ENCODE measurements at places on chromosomes 2 and 18.

DNA sequence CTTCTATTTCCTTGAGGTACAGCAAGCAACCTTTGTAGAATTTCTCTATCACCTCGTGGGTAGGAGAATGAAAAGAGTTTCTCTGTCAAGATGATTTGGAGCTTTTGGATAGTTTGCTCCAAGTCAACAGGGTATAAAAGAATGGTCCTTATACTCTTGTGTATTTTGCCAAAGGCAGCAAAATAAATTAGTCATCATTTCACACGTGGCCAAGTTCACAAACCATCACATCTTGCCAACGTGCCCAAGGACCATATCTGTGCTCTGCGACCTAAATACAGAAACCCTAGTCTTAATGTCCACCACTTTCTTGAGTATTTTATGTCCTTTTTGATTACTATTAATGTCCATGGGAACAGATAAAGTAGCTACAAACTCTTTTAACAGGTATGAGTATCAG lies 262.9 kb downstream of the AFF3 start:
- no peak for DNase-seq

GRCh38 chr18:68472701-68473295 lies 242.1 kb downstream of the TMX3 start:
- DNase-seq: no peak

- DNase-seq: no peak
These were observed 84.8 kb downstream of the ACTR3 start for GRCh38 chr2:113974727-113975126.

GRCh38 chr2:217943446-217944321 lies 59.1 kb downstream of the TNS1 start:
- no peak for DNase-seq

- DNase-seq: no peak
These were observed 19.1 kb upstream of the TRIB2 start for GRCh38 chr2:12697617-12698016.

DNA sequence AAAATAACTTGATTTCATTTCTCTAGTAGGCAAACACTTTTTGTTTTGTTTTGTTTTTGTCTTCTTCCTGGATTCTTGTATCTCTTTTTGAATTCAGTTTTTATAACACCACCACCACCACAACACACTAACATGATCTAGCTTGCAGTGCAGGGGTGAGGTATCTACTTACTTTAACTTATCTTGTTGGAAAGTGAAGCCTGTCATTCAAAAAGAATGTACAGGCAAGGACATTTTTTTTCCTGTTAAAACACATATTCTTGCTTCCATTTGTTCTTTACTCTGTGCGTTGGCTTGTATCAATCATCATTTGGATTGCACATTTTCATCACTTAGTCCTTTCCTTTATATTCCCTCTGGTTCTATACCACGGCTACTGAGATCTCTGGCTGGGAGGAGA lies 824.2 kb downstream of the PLCL1 start:
- DNase-seq: no peak

DNA sequence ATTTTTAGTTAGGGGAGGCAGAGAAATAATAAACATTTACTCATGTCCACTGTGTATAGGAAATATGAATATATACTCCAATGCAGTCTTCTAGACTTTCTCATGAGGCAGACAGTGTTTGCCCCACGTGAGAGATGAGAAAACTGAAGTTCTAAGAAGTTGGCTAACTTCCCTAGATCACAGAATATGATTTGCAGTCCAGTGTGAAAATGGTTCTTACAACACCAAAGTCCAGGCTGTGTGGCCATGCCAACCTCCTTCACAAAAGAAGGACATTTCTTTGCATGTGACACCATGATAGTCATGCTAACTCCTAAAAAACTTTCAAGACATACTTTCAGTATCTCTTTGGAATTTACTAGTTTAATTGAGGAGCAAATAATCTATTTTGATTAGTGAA lies 143.7 kb downstream of the IRS1 start:
- no peak for DNase-seq

DNA sequence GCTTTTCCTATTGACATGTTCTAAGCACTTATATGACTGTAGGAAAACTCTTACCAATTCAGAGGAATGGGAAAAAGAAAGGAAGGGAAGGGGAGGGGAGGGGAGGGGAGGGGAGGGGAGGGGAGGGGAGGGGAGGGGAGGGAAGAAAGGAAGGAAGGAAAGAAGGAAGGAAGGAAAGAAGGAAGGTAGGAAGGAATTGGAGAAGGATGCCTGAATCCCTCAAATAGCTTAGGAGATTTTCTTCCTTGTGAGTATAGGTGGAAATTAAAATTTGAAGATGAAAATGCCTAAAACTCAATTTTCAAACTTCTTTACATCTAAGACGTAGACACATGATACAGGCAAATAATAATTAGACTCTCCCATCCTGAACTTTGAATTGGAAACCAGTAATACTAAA lies 463.1 kb downstream of the SATB2 start:
- no peak for DNase-seq

DNA sequence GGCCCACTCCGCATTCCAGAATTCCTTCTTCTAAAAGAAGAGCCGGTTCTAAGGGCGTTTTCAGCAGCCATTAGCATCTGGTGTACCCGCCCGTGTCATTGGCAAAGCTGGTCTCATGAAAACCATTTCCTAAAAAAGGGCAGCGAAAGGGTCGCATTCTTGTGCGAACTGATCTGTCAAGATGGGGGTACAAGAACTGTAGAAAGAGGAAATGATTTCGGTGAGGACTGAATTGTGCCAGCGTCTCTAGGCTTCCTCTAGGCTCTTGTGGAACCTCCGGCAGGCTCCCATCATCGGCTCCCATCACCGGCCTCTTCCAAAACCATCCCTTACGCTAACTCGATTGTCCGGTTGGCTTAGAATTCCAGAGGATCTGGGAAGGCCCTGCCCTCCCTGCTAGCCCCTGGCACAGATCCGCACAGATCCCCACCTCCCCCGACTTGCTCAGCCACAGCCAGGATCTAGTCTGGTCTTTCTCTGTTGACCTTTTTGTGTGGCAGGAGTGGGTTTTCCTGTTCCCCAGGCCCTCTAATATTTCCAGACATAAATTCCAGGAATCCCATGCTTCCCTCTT lies 1.3 kb downstream of the RAB31 start:
- DNase-seq: no peak

- DNase-seq: no peak
These were observed 40.2 kb downstream of the PIKFYVE start for GRCh38 chr2:208306291-208306690.

DNA sequence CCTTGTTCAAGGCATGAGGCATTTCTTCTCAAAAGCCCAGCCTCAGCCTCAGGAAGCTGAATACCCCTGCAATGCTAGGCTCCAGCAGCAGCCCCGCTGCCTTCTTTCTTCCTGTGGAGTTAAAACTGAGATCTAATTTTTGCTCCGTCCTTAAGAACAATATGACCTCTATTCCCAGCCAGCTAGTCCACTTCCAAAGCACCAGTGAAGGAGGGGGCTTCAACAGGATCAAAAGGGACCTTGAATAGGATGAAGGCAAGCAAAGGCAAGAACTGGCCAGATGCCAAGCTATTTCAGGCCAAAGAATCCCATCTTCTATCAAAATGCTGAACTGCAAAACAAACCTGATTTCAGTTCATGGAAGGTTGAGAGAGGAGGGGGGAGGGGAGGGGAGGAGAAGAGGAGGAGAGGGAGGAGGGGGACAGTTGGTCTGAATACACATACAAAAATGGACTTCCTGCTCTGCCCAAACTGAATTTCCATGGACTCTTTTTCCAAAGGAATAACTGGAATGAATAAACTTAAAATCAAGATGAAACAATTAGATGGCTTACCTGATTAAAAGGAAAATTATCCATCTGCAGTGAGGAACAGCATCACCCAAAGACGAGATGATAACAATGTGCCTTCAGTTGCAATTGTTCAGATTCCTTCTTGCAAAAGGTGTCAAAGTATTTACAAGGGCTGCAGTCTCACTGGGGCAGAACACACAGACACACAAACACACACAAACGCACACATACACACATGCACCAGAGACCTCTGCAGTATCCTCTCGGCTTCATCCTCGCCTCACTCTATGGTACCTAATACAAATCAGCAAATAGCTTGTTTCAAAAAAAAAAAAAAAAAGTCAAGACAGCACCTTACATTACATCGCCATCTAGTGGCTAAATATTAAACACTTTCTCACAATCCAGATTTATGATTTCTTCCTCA lies at the start of gene SCN1A:
TSS of gene SCN1A (minus strand) at position 804 of the 939 bp plus-strand sequence. CDS start 54,399 bp downstream, outside the sequence.
- DNase-seq: no peak

- DNase-seq: no peak
These were observed 418.4 kb upstream of the TRIB2 start for GRCh38 chr2:12298352-12298751.

- DNase-seq: no peak
These were observed 929.0 kb upstream of the NRXN1 start for GRCh38 chr2:51960841-51961335.

DNA sequence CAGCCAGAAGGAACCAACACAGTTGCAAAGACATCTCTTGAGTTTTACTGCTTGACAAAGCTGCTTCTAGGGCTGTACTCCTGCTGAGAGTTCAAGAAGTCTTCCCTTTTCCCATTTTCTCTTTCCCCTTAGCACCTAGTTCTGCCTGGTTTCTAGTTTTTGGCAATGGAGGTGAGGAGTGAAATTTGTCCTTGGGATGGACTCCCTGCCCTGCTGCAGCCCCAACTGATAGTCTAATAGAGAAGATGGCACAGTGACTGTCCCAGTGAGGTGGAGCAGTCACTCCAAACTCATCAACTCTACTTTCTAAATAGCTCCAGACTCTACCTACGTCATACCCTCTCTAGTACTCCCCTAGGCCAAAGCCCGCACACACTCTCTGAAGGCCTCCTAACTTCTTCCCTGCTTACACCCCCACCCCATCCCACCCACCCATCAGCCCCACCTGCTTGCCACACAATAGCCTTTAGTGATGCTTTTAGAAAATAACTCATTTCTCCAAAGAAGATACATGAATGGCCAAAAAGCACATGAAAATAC lies 164.4 kb downstream of the DDX1 start:
- DNase-seq: no peak

DNA sequence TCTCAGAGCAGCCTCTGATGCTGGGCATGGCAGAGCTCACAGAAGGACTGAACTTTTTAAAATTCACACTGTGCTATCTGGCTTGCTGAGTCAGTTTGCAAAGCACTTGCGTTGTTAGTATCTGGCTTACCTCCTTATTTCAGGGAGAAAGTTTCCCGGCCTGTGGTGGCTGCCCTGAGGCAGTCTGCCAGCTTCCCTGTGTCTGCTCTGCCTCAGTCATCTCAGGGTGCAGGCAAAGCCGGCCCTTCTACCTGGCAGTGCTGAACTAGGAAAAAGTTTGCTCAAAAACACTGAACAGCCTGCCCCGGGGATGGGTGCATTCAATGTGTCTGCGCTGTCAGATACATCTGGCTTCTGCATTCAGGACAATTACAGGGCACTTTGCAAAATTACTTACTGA lies 90.2 kb upstream of the UXS1 start:
- DNase-seq: no peak

GRCh38 chr2:106257830-106258229 lies 63.7 kb upstream of the UXS1 start:
- no peak for DNase-seq

GRCh38 chr2:167692191-167692590 lies 555.2 kb downstream of the STK39 start:
- no peak for DNase-seq

DNA sequence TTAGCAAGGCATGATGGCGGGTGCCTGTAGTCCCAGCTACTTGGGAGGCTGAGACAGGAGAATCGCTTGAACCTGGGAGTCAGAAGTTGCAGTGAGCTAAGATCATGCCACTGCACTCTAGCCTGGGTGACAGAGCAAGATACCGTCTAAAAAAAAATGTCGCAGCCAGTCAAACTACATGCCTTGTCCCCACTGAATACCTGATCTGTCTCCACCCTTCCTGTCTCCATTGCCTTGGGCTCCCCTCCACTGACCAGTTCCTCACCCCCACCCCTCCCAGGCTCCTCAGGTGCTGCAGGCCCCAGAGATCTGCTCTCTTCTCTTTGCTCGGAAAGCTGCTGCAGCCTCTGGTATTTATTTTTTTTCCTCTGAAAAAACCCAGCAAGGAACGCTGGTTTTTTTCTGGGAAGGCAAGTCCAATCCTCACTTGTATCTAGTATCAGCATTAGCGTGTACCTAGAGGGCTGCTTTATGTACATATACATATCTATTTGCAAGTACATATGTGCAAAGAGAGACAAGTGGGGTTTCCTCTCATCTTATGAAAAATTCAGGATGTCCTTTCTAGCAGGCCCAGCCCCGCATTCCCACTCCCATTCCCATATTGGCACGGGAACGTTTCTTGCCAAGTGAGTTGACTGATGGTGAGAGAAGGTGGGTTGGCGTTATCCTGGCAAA lies 4.4 kb downstream of the PSD4 start:
- no peak for DNase-seq

DNA sequence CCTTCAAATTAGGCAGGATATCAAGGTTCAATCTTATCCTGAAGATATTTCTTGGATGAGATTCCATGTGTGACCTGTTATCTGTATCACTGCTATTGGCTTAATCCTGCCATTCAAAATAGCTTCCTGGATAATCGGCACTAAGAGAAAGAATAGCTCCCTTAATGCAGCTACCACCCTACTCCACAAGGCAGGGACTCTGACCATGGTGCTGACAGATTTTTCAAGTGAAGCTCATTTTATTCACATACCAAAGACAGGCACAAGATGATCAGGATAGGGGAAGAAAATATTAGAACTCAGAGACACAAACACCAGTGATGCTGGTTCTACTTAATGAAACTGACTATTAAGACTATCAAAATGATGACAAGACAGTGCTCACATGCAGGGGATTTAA lies 74.9 kb downstream of the ORC4 start:
- no peak for DNase-seq

GRCh38 chr2:187075199-187075635 lies 226.2 kb upstream of the ZSWIM2 start:
- DNase-seq: no peak

DNA sequence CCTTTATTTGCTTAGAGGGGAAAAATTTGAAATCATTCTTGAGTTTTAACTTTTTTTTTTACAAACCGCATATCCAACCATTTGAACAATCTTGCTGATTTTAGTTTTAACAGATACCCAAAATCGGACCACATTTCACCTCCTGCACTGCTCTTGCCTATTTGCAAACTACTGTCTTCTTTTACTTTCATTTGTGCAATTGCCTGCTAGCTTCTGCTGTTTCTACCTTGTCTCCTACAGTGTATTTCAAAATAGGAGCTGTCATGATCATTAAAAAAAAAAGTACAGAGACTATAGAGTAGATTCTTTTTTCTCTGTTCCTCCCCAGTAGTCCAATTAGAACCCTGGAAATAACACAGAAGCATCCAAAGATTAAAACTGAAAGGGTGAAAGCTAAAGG lies 1081.2 kb downstream of the SOCS6 start:
- no peak for DNase-seq

DNA sequence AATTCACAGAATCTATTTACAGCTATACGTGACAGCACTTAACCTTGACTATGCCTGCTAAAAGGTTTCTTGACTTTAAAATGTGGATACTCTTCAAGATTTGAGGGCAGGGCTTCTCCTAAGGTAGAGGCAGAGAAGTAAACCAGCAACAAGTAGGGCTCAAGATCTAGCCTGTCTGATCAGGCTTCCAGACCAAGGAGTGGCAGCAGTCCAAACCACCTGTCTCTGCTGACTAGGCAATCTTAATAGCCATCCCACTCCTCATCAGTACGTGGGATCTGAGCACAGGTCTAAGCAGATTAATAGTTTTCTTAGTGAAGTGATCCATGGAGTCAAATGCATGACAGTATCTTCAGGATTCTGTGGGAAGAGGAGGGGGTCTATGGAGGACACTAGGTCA lies 100.4 kb downstream of the GPD2 start:
- no peak for DNase-seq
